Fibroblast of skin of back (primary cell): ENCODE measurements at places on chromosomes 12 and 14.
A peak's percentile ranks its signal among the peaks of the same experiment; 100 is the strongest.

DNA sequence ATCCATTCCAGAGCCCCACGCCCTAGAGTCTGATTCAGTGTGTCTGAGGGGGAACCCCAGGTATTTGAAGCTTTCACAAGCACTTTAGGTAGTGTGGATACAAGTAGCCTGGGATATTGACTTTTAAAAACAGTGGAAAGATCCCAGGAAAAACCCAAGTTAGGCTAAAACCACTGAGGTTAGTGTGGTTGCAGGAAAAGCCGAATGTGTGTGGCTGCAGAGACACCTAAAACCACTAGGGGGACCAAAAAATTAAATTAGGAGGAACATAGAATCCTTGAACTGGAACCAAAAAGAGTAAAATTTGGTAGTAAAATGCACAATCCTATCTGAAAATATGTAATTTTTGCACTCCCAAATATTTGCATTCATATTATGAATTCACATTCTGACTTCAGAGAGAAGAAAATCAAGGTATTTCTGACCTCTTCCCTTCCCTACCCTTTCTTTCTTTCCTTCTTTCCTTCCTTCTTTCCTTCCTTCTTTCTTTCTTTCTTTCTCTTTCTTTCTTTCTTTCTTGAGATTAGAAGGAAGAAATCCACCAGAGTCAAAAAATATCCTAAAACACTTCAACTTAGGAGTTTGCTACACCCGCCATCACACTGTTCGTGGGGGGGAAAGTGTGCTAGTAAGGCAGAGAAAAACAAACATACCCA lies 37.8 kb downstream of the SLCO1A2 start:
- DNase-seq = peak; percentile 13

DNA sequence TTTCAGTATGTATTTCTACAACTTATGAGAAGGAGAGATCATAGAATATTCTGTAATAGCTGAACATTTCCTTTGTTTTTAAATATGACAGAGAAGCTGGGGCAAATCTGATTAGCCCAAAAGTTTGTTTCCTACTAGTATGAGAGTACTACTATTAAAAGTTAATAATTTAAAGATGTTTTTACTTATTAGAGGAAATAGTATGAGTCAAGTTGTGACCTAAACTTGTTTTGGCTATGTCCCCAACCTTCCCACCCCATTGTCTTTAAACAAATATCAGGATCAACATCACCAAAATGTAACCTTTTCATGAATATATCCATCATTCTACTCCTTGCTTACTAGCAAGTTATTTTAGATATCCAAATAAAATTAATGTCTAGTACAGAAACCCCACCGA lies 10.5 kb downstream of the GNPNAT1 start:
- no peak for DNase-seq

DNA sequence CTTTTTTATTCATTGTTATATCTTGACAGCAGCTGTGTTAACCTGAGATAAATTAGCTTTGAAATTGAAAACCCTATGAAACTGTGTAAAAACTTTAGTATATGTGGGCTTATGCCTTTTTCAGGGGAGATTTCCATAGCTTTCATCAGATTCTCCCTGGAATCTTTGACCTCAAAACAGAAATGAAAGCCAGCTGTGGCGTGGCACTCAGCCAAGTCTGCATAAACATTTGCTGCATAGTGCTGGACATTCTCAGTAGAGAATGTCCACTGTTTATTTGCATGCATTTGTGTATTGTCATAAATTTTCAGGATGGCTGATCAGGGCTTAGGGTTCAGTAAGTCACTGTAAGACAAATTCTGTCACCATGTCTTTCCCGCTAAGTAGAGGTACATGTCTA lies 115.3 kb upstream of the NAP1L1 start:
- peak; percentile 65 for DNase-seq

DNA sequence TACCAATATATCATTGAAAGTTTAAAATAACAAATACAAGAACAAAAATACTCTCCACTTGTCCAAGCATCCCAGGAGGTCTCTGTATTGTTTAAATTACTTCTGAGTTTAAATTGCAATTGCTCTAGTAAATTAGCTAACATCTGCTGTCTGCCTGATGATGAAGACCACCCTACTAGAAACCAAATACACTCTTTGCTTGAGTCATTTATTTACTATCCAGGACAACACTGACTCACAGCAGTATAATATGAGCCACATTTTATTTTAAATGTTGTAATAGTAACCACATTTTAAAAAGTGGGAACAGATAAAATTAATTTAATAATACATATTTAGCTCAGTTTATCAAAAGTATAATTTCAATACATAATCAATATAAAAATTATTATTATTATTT lies 62.9 kb upstream of the EEA1 start:
- peak; percentile 25 for DNase-seq

GRCh38 chr14:61461808-61462275 lies 140.5 kb downstream of the PRKCH start:
- DNase-seq = peak; percentile 77

GRCh38 chr12:26846416-26846815 lies 13.4 kb upstream of the ITPR2 start:
- no peak for DNase-seq

- peak; percentile 87 for DNase-seq
These were observed 3.5 kb downstream of the PTPN21 start for GRCh38 chr14:88551094-88551870.

DNA sequence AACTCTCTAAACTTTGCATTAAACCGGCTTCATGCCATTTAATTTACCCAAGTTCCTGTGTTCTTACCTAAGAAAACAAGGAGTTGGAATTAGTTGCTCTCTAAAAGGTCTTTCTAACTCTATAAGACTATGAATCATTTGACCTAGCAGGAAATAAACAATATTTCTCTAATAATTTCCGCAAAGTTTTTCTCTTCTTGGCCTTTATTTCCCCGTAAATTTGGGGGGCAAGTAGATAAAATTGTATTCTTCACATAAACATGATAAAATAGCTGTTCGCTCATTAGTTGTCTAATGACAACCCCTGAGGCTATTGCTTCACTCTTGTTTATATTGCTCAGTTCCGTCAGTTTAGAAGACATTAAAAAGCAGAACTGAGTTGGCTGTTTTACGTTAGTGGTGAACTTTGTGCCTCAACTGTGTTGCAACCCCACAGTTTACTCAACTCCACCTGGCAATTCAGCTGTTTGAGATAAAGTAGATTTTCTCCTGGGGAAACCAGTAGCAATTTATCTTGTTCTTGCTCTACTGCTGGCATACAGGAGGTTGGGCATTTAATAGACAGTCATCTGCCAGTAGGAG lies 74.7 kb downstream of the BTG1 start:
- no peak for DNase-seq
